ENCODE measurements at places on chromosomes 11 and 22. TPM values are rescaled to one million over a fixed set of nuclear protein-coding genes. Genes with fewer than 3 reads are reported as not detected.

The TBX1 gene
- total RNA-seq: 5.5 TPM

The POU2AF1 gene
- total RNA-seq: 18.5 TPM

The ARHGEF17 gene
- 68.2 TPM for total RNA-seq

The MISFA gene
- 3.6 TPM for total RNA-seq

The TNNT3 gene
- total RNA-seq: 0.60 TPM

The ARRB1 gene
- 53.8 TPM for total RNA-seq

DNA sequence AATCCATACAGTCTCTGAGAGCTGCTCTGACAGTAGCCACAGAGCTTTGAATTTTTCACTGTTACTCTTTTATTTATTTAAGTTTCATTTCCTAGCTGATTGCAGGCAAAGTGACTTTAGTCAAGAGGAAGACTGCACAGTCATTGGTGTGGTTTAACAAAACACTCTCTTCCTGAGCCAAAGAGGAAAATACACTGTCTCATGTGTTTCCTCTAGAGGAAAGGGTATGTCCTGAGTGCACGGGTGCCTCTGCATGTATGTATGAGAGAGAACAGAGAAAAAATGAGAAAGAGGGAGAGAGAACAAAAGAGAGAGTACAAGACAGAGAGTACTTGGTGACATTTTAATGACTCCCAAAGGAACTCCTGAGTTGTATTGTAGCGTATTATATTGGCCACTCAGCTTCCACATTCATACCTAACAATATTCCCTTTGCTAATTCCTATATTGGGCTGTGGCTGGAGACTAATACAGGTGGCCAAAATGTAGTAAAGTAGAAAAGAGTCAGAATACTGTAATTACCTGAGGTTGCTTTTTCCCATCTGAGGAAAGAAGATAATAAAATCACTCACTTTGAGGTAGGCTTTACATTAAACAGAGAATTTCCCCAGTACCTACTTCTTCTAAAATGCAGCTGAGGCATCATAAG is at the start of gene OR4D9:
TSS of gene OR4D9 (plus strand) at position 599 of the 649 bp plus-strand sequence. CDS start 3,374 bp downstream, outside the sequence.
- no peak for DNase-seq

GRCh38 chr11:64331569-64332371 is 8.2 kb upstream of the CCDC88B start:
- DNase-seq: no peak

- DNase-seq: no peak
Observed at GRCh38 chr22:39097098-39098020, at the start of gene APOBEC3H. Gene APOBEC3H, plus strand, starts transcription at chr22:39097244. Its CDS starts 3,035 bp downstream, at chr22:39100279.

DNA sequence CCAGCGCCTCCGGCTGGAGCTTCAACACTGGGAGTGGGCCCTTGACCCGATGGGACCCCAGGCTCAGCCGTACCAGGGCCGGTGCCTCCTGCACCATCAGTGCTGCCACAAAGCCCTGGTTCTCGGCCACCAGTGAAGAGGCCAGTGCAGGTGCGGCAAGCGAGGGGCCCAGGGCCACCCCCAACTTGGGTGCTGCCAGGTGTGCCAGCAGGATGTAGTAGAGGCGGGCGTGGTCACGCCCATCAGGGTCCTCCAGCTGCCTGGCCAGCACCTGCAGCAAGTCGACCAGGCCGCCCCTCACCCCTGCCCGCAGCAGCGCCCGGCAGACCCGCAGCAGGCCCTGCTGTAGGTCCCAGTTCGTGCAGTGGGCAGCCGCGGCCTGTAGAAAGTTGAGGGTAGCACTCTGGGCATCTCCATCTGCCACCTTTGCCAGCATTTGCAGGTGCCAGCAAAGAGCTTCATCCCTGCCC is 2.3 kb downstream of the AP5B1 start:
- no peak for DNase-seq

GRCh38 chr22:22955866-22956535 is 68.4 kb downstream of the IGLL5 start:
- peak; percentile 67 for DNase-seq

DNA sequence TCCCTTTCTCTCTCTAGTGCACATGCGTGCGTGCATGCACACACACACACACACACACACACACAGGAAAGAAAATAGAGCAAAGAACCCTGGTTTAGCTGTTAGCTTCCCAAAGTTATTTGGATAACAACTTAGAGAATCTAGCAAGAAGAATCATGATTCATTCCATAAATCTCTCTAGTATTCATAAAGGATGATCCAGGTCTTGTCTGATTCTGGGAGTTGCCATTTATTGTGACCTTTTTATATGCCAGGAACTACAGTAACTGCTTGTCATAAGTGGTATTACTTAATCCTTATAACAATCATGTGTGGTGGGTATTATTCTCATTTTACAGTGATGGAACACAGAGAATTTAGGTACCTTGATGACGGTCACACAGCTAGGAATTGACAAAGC is 141.5 kb upstream of the MTMR2 start:
- DNase-seq: no peak

GRCh38 chr22:22060200-22061084 is 77.9 kb upstream of the TOP3B start:
- DNase-seq: peak; percentile 43

DNA sequence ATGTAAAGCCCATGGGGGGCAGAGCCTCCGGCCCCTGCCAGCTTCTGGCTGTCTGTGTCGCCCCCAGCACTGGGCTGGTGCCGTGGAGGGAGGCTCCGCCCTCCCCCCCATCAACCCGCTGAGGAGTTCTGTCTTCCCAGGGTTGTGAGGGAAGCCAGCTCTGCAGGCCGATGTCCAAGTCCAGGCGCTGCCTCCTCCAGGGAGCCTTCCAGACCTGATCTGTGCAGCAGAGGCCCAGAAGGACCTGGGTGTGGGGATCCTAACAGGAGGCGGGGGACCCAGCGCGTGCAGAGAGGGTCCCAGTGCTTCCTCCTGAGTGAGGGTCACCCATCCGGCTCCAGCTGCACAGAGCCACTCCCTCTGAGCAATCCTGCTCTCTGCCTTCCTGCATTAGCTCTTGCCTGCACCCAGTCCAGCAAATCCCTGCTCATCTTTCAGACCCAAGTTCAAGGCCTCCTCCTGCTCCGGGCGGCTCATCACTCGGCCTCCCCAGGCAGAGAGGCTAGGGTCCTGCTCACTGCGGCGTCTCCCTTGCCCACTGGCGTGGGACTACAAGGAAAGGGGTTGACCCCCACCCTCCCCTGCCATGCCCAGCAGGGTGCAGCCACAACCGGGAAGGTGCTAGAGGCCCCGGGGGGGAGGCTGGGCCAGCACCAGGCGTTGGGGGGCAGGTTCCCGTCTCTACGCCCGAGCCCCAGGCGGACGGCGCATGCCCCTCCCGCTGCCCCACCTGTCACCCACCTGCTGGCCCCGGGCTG is 16.4 kb downstream of the PRR33 start:
- DNase-seq: peak; percentile 78

- no peak for DNase-seq
Observed at GRCh38 chr11:203945-204586, 3.1 kb downstream of the BET1L start.

GRCh38 chr11:33953289-33953688 is 61.4 kb upstream of the LMO2 start:
- no peak for DNase-seq

DNA sequence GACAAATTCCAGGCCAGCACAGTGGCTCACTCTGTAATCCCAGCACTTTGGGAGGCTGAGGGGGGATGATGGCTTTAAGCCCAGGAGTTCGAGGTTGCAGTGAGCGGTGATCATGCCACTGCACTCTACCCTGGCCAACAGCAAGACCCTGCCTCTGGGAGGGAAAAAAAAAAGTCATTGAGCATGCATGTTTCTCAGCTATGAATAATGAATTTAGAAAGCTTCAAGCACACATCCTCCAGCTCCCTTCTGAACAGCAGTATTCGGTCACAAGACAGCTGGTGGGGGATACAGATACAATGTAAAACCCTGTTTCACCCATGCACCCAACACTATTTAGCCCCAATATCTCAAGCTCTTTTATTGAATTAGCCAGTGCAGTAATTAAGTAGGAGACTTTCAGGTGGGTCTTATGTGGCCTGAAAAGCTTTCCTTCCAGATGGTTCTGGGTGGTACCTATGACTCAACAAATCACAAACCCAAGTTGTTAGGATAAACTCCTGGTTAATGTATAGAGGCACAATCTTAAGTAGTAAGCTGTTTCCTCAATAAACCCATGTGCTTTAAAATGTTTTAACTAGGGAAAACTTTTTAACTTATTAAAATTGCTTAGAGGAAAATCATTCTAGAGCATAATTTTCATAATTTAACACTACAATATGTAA is 13.4 kb downstream of the PRDM10 start:
- DNase-seq: no peak

GRCh38 chr11:100719809-100720221 is 32.7 kb downstream of the ARHGAP42 start:
- no peak for DNase-seq

DNA sequence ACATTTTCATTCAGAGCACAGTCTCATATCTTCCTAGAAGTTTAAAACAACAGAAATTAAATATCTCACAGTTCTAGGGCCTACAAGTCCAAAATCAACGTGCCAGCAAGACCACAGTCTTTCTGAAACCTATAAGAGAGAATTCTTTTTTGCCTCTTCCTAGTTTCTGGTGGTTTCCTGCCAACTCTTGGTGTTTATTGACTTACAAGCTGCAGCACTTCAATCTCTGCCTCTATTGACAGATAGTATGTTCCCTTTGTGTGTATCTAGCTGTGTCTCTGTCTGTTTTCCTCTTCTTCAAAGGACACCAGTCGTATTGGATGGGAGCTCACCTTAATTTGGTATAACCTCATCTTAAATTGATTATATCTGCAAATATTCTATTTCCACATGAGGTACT is 347.5 kb downstream of the DCDC1 start:
- DNase-seq: no peak

- DNase-seq: peak; percentile 78
Observed at GRCh38 chr11:47399860-47400767, 8.3 kb upstream of the SLC39A13 start.

DNA sequence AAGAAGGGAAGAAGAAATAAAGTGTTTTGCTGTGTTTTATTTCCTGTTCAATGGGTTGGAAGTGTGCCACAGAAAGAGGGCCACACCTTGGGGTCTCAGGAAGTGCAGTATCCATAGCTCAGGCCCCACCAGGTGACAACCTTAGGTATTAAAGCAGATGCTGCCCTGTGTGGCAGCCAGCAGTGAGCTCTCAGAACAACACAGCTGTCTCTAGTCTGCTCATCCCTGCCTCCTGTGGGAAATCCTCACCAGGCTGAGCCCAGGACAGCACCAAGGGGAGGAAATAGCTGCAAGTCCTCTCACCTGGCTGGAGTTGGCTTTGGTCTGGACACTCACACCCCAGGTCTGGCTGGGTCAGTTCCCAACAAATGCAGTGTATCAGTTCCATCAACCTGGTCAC is 25.1 kb downstream of the ARL14EP start:
- no peak for DNase-seq
